ENCODE measurements at places on chromosomes 1 and 21.

GRCh38 chr21:44911384-44912157, 9.1 kb downstream of the ITGB2 start:
- DNase-seq = peak; percentile 81

- no peak for DNase-seq
Observed at GRCh38 chr1:164725401-164725800, 166.4 kb downstream of the PBX1 start.

DNA sequence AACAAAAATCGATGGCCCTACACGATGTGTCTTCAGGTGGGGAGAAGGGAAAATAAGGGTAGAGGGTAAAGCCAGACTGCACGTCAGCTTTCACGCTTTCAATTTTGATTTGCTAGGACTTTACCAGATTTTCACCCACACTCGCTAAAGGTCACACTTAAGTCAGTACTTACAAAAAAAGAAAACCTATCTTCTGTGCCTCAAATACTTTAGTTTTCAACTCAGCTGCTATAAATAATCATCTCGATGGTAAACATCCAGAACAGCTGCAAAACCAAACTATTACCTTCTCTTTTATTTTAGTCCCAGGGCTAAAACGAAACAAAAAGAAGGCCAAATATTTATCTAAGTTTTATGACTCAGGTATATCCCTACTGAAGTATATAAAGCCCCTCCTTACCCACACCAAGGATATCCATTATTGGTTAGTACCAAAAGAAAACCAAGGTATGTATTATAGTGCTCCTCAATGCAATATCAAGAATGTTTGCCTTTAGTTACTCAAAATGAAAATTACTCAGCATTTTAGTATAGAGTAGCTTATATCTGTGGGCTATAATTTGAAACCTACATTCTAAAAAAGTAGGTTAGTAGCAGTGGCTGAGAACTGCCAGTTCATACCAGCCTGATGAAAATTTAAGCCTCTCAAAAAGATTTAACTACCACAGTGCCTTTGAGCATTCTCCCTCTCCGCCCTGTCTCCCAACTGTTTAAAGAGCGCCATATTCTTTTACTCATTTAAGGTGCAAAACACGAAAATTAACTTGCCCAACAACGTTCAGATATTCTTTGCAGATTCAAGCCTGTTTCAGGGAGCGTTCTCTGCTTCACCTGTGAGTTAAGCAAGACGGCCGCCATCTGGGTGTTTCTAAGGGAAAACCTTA, 1.5 kb downstream of the CSDE1 start:
- DNase-seq = no peak

DNA sequence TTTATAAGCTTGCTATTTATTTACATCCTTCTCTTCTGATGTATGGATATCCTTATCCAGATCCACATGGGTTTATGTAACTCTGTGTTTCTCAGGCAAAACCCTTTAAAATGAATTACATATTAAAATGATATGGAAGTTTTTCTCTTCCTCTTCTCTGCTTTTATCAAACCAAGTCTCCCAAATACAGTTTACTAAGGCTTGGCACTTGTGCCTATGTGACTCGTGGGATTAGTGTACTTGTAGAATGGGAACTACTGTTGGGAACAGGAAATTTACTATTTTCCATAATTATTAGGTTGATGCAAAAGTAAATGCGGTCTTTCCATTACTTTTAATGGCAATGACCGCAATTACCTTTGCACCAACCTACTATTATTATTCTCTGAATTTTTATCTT, 14.8 kb downstream of the SIM2 start:
- DNase-seq = no peak

GRCh38 chr1:209601809-209602657, 18.5 kb downstream of the CAMK1G start:
- DNase-seq = peak; percentile 8

- peak; percentile 68 for DNase-seq
Observed at GRCh38 chr1:26234644-26235370, 807 bp downstream of the CEP85 start.

- DNase-seq = no peak
Observed at GRCh38 chr1:237031480-237031879, 10.5 kb upstream of the RYR2 start.

DNA sequence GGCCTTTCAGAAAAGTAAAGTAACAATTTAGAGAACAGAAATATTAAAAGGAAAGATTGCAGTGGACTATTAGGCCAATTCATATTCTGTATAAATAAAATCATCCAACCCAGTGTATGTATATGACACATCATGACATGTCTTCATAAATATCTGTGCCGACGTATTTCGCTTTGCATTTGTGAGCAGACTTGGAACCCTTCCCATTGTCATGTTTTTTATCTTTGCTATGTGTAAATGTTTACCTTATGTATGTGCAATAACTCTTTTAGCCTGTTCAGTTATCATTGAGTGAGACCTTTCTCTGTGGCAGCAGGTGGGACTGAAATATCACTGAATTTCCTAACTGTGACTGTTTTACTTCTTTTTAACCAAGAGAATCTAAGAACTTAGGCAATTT, 58.0 kb upstream of the FAM3B start:
- no peak for DNase-seq

- DNase-seq = no peak
Observed at GRCh38 chr1:156942176-156942575, 21.7 kb downstream of the LRRC71 start.

- no peak for DNase-seq
Observed at GRCh38 chr1:85571828-85572227, 8.7 kb upstream of the CCN1 start.

DNA sequence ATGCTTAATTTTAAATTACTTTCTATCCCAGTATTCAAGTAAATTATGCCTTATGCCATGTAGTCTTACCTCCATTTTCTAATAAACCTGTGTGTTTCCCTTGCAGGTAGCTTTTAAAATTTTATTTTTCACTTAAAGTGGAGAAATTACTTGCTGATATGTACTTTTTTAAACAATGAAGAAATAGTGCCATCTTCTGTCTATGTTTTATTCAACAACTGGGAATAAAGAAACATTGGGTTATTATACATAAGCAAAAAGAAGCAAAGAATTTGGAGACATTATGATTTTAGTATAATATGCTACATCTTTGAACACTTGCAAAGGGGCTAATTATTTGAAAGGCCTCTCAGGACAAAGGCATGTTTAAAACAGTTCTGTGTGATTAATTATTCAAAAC, 1912.9 kb downstream of the MRPL39 start:
- DNase-seq = no peak

- no peak for DNase-seq
Observed at GRCh38 chr1:216665856-216666255, 57.4 kb downstream of the ESRRG start.

GRCh38 chr1:201672685-201673084, 133.8 kb downstream of the NAV1 start:
- no peak for DNase-seq

- DNase-seq = no peak
Observed at GRCh38 chr1:98651116-98651632, 10.3 kb upstream of the SNX7 start.

DNA sequence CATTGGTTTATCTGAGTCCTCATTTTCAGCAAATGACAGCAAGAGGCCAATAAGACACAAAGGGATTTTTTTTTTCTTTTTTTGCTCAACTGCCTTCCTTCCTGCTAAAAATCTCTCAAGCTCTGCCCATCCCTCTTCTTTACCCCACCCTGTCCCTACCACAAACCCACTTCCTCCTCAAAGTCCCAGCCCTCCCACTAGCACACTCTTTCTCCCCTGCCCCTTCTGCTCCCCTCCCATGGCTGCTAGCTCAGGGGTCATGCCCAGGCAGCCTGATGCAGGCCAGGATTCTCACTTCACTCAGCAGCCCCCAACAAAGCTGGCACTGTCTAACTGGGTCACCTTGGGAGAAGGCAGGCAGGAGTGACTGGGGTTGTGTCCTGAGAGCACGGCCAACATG, 28.8 kb upstream of the PPP2R5A start:
- peak; percentile 71 for DNase-seq

DNA sequence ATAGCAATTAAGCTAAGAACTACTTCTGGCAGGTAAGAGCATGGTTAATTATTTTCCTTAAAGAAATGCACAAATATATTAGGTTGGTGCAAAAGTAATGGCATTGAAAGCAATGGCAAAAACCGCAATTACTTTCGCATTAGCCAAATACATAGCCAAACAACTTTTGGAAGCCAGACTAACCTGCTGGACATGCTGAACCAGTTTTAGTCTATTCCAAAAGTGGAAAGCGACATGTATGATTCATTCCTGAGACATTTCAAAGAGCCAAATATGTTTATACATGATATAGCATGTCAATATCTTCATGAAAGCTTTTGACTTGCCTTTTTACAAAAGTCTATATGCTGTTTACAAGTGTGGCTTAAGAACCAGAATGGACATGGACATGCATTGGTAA, 23.4 kb upstream of the DR1 start:
- no peak for DNase-seq

DNA sequence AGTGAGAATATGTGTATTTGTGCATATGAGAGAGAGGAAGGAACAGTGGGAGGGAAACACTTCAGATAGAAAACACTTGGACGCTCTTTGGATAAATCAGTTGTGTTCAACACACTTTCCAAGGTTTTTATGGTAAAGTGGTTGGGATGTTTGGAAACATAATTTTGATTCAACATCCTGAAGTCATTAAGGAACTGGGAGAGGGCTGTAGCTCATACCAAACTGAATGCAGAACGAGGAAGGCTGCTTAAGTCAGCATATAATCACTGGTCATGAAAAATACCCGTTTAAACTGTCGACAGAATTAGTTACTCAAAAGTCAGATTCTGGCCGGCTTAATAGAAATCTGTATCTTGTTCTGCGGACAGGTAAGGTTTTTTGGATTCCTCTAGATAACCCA, 14.9 kb downstream of the LIX1L start:
- no peak for DNase-seq

GRCh38 chr1:118983558-118984041, 4.5 kb downstream of the TBX15 start:
- DNase-seq = no peak

Measured in stimulated activated naive CD4-positive, alpha-beta T cell (primary cell).